Renal cortex interstitium (tissue), 15 donors: ENCODE measurements at places on chromosomes 12 and 14. TPM values are rescaled to one million over a fixed set of nuclear protein-coding genes. Genes with fewer than 3 reads are reported as not detected.

DNA sequence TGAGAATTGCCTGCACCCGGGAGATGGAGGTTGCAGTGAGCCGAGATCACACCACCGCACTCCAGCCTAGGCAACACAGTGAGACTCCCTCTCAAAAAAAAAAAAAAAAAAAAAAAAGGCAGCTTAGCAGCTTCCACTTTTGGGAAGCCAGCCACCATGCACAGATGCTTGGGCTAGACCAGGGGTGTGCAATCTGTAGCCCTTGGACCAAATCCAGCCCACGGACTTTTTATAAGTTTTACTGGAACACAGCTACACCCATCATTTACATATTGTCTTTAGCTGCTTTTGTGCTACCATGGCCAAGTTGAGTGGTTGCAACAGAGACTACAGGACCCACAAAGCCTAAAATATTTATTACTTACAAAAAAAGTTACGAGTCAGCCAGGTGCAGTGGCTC, 6.7 kb downstream of the CIT start:
- DNase-seq: no peak

DNA sequence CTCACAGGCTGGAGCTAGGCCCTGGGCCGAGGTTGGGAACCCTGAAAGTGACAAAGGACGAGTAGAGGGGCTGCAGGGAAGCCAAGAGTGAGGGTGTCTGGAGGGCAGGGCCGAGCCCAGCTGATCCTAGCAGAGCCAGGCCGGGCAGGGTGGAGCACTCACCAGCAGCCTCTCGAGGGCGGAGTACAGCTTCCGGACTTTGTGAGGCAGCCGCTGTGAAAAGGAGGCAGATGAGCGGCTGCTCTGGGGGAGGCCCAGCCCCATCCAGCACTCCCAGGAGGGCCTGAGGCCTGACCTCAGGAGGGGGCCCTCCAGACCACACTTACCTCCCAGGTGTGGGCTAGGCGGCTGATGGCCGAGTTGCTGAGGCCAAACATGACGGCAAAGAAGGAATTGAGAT, 14.7 kb upstream of the ENDOU start:
- no peak for DNase-seq

DNA sequence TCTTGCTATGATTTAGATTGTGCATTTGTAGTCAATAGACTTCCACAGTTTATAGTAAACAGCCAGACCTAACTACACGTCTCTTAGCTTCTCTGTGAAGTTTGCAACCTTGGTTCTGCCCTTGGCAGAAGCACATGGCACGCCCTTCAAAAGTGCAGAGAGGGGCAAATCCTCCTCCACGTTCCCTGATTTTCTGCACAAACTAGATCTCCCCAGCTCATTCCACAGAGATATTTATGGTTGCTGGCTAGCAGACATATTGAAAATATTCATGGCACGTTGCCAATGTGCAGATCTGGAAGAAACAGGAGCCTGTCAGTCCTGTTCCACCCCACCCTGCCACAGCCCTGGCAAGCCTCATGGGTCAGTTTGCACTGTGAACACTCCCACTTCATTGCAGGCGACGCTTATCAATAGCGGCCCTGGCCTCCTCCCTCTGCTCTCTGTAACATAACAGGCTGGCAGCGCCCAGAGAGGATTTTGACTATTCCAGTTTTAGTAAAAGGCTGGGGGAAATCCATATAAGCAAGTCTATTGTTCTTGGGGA, 6.5 kb upstream of the LGALS3 start:
- DNase-seq: no peak

GRCh38 chr14:97644365-97644764, 847.2 kb downstream of the VRK1 start:
- no peak for DNase-seq

Gene ADAMTS20
- polyA plus RNA-seq: 0.80 TPM

Gene POTEM
- not detected for polyA plus RNA-seq

Gene NFYB
- 118 TPM for polyA plus RNA-seq

Gene CLEC2D
- 11.3 TPM for polyA plus RNA-seq

Gene NAV3
- 9.3 TPM for polyA plus RNA-seq

Gene JDP2
- 28.0 TPM for polyA plus RNA-seq

Gene IL22
- polyA plus RNA-seq: not detected

Gene VASH1
- 34.3 TPM for polyA plus RNA-seq

Gene TAS2R8
- polyA plus RNA-seq: not detected

Gene NEUROD4
- polyA plus RNA-seq: not detected
